Stromal cell of bone marrow (primary cell): ENCODE measurements at places on chromosomes 3 and 15.
A peak's percentile ranks its signal among the peaks of the same experiment; 100 is the strongest.

DNA sequence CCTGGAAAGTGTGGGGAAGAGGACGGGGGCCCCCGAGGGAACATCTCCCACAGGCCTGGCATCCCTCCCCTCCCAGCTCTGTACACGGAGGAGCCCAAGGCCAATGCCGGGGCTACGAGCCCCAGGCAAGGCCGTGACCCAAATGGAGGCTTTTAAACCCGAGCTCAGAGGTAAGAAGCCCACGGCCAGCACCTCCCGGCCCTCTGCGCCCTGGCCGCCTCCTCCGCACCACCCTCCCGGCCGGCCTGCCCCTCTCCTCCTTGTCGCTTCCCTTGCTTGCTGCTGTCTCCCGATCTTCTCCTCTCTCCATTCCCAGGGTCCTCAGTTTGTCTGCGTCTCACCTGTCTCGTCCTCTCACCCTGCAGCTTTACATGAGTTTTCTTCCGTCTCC is 1.3 kb downstream of the MUC4 start:
- no peak for DNase-seq

DNA sequence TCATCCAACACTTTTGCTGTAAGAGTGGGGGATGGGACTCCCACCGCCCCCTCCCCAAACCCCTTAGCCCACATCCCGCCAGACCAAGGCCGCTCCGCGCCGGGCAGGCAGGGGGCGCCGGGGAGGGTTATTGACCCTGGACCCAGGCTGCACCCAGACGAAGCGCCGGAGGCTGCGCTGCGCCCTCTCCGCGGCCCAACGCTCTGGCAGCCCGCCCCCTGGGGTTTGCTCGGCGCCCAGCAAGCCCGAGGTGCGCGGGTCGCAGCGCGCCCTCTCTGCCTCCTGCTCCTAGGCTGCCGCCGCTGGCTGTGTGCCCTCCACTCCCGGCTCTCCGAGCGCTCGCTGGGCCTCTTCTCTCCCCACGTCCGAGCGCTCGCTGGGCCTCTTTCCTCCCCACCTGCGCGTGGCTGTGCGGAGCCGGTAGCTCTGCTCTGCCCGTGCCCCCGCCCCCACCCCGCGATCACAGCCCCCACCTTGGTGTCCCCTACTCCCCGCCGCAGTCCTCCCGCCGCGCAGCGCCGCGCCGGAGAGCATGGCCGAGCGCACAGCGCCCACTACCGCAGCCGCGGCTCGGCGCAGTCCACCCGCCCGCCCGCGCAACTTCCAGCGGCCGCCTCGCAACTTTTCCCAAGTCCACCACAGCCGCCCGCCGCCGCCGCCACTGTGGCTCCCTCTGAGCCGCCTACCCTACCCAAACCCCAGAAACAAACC is 1.2 kb downstream of the MECOM start:
- no peak for DNase-seq

- no peak for DNase-seq
These were observed 148.5 kb downstream of the DCLK3 start for GRCh38 chr3:36615861-36616260.

GRCh38 chr3:94162700-94163099 is 99.8 kb downstream of the NSUN3 start:
- DNase-seq = no peak

GRCh38 chr3:118900737-118901525 is 133.7 kb downstream of the IGSF11 start:
- no peak for DNase-seq

- DNase-seq = peak; percentile 86
These were observed 48.0 kb downstream of the TYRO3 start for GRCh38 chr15:41606997-41607396.

GRCh38 chr15:31212326-31213080 is 111.0 kb upstream of the TRPM1 start:
- no peak for DNase-seq

DNA sequence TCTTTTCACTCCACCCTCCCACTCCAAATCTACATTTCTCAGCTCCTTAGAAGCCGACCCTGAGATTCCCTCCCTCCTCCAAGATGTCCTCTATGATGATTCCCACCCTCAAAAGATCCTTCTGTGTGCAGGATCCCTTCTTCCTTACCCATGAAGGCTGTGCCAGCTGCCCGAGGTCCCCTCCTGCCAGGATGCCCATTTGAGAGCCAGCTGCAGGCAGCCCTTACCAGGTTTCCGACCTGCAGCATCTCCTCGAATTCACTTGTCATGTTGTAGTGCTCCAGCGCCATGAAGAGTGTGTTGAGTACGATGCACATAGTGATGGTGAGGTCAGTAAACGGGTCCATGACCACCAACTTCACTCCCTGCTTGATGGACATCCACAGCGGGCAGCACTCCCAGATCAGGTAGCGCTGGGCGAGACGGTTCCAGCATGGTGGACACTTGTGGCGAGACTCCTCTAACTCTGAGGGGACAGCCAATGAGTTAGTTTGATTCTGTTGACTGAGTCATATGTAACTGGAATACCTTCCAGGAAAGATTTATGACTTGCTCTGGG is 51.9 kb downstream of the SCN5A start:
- DNase-seq = no peak

DNA sequence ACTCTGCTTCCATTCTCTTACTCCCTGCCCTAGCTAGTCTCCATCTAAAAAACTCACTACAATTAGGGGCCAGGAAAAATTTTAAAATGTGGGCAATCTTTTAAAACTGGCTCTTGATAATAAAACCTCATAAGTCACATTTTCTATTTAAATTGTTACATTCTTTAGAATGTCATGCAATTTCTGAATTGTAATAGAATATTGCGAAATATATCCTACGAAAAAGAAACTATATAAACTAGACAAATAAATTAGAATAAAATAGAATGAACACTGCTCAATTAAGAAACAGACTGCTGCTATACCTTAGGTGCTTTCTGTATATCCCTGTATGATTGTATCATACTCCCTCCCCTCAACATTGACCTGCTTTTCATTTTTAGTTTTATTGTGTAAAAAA is 826.0 kb downstream of the IGSF11 start:
- DNase-seq = no peak

- no peak for DNase-seq
These were observed 643.0 kb upstream of the GOLIM4 start for GRCh38 chr3:168738527-168739325.

GRCh38 chr3:46922871-46923558 is 45.5 kb downstream of the PTH1R start:
- DNase-seq = no peak

DNA sequence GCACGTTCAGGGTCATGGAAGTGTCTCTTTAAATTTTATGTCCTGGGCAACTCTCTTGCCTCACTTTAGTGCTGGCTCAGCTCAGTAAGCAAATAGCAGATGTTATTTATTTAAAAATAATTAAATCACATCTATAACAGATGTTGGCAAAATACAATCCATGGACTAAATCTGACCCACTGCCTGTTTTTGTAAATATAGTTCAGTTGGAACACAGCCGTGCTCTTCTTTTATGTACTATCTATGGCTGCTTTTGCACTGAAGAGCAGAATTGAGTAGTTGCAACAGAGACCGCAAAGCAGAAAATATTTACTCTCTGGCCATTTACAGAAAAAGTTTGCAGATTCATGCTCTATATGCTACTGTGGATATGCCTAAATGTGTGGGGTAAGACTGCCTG is 79.2 kb downstream of the SAMMSON start:
- no peak for DNase-seq

GRCh38 chr3:29700256-29700655 is 419.4 kb downstream of the RBMS3 start:
- DNase-seq = no peak

DNA sequence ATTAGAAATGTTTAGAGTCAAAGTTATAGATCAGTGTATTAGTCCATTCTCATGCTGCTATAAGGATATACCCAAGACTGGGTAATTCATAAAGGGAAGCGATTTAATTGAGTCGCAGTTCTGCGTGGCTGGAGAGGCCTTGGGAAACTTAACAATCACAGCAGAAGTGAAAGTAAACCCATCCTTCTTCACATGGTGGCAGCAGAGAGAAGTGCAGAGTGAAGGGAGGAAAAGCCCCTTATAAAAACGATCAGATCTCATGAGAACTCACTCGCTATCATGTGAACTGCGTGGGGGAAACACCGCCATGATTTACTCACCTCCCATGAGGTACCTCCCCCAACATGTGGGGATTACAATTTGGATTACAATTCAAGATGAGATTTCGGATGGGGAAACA is 871.5 kb downstream of the DIPK2A start:
- no peak for DNase-seq

DNA sequence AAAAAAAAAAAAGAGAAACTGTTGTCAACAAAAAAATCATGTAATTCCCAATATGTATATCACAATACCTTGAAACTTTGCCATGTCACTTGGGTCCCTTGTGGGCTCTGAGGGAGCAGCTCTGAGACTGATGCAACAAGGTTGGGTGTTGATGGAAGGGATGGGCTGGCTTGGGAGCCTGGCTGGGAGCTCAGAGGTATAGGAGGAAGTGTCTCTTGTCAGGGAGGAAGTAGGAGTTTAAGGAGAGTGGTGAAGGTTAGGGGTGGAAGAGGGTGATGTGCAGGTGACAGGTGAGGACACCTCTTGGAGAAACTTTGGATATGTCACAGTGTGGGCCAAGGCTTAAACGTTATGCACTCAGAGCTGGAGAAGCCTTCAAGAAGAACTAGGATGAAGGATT is 2.0 kb upstream of the TM6SF1 start:
- DNase-seq = no peak
